ENCODE measurements at places on chromosomes 6 and 20. TPM values are rescaled to one million over a fixed set of nuclear protein-coding genes. Genes with fewer than 3 reads are reported as not detected.

The NR2E1 gene
- total RNA-seq: not detected

DNA sequence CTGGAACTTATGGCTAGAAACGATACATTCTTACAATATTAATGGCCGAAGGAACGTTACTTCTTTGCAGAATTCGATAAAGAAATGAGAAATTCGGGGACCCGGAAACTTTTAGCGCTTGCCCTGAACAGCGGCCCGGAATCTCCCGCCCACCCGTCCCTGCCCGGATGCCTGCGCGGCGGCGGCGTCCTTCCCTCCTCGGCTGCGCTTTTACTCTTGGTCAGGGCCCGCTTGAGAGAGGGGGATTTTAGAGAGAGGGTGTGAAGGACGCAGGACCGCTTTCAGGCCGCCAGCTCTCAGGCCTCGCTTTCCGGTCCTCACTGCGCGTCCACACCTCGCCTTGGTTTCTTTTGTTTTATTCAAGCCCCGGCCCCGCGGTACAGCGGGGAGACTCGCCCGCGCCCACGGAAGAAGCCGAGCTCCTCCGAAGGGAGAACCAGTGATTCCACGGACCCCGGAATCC, 243.7 kb downstream of the ARID1B start:
- no peak for DNase-seq

DNA sequence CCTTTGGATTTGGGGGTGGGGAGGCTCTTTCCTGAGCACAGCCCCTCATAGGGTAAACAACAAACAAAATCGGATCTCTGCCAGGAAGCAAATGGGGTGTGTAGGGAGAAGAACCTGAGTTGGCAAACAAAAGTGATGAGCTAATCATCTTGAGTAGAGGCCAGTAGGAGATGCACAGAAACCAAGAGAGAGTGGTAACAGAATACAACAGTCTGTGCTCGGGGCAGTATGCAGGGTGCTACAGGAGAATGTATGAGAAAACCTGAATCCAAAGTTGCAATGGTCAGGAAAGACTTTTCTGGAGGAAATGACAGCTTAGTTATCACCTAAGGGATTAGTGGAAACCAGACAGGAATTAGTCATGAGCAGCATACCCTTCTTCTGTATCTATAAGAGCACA, 177.8 kb downstream of the CDKAL1 start:
- DNase-seq: no peak

GRCh38 chr6:125014661-125014957, 52.4 kb downstream of the RNF217 start:
- no peak for DNase-seq

Data from epithelial cell of proximal tubule (primary cell).